ENCODE measurements at places on chromosomes 12 and 14.
A peak's percentile ranks its signal among the peaks of the same experiment; 100 is the strongest.

- peak; percentile 20 for DNase-seq
These were observed 27.7 kb downstream of the PPP1R13B start for GRCh38 chr14:103819503-103820307.

- no peak for DNase-seq
These were observed 13.6 kb downstream of the ARHGEF40 start for GRCh38 chr14:21083565-21084325.

DNA sequence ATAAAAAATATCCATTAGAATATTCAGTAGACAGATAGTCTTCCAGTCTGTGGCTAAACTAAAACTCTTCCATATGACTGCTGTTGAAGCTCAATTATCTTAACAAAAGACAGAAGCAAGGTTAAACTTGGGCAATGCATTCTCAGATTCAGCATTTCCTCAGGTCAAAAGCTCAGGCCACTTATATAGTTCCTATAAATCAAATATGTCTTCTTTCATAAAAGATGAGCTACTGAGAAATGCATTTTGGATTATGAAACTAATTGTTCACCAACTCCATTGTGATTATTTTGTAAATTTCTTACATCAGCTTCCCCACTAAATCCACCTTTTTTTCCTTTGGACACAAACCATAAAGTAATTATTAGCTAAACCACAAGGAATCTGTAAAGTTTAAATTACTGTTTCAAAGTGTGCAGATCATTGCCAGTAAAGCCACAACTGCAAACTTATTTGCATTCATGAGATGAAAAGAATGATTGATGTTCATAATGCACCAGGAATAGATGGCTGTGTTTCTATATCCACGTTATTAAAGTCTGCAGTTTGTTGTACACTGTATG lies 224.4 kb downstream of the FBXL14 start:
- DNase-seq: no peak

- no peak for DNase-seq
These were observed 130.3 kb downstream of the TMTC3 start for GRCh38 chr12:88272456-88272855.

GRCh38 chr14:76585616-76586015 lies 175.7 kb upstream of the VASH1 start:
- no peak for DNase-seq

DNA sequence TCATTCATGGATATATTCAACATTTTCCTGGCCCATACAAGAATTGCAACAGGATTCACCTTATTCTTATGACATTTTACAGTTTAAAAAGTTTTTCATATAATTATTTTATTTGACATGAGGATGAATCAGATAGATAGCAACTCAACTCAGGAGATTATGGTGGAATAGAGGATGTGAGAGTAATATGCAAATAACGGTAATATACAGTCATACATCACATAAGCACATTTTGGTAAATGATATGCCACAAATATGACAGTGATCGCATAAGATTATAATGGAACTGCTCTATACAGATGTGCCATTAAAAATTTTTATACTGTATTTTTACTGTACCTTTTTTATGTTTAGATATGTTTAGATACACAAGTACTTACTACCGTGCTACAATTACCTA lies 24.1 kb upstream of the CRADD start:
- DNase-seq: no peak

GRCh38 chr12:19055589-19055988 lies 73.9 kb upstream of the PLEKHA5 start:
- DNase-seq: no peak

GRCh38 chr12:110585231-110585799 lies 2.2 kb upstream of the PPTC7 start:
- no peak for DNase-seq

- peak; percentile 74 for DNase-seq
These were observed 72.5 kb downstream of the ITPK1 start for GRCh38 chr14:93042968-93043940.

GRCh38 chr14:24848102-24848790 lies 201.7 kb downstream of the STXBP6 start:
- DNase-seq: no peak

- no peak for DNase-seq
These were observed 7.8 kb upstream of the ERP27 start for GRCh38 chr12:14946162-14946561.

- DNase-seq: no peak
These were observed 733.9 kb downstream of the NRXN3 start for GRCh38 chr14:78904094-78904493.

DNA sequence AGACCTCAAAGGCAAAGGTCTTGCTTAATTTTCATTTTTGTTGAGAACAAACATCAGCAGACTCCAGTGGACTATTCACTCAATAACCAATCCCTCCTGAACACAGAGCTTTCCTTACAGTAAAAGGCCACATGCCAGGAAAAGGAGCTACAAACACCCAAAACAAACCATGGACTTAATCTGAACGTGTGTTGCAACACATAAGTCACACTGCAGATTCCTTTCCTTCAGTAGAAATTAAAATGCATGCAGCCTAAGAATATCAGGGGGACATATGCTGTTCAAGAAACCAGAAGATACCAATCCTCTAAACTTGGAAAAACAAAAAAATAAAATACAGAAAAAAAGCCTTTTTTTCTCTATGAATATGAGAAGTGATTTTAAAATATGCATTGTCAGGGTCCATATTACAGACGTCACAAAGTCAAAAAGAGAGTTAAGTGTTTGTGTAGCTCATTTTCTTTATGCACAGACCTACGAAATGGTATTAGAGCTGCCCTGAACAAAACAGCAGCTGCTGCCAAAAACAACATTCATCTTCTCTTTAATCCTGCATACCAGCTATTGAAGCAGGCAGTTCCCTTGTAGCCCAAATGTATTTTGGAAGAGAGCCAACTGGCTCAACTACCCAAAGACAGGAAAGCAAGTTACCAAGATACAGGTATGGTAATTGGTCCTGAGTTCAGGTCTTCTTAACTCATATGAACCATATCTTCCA lies 26.2 kb downstream of the KITLG start:
- DNase-seq: no peak

- no peak for DNase-seq
These were observed 57.9 kb downstream of the BCL2L14 start for GRCh38 chr12:12128670-12129069.

DNA sequence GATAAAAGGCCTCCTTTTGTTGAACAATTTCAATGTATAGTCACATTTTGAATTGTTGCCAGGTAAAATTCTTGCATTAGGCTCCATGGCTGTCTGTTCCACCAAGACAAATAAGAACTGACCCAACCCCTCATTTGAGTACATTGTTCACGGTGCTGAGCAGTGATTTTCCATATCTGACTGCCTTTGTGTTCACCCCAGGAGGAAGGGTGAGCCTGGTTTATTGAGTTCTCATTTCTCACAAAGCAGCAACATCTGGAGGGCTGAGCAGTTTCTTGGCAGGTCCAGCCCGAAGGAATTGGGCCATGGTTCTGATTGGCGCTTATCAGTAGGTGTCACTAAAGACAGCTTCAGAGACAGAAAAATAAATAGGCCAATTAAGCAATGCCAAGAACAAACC lies 149.1 kb downstream of the BMP4 start:
- no peak for DNase-seq

DNA sequence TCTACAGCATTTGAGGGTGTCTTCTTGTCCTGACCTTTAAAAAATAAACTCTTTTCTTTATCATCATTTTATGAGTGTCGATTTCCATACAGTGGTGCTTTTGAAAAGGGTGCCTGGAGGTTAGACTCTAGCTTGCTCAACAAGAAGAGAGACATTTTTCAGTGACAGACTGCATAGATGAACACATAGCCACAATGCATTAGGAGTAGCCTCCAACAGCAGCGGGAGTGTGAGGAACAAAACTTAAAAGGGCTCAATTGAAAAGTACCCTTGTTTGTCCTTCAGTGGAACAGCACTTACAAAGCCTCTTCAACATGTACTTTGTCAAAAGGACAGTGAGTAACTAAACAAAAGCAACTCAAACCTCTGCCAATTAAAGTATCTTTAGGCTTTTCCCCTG lies 119.3 kb downstream of the SOX5 start:
- no peak for DNase-seq

GRCh38 chr12:51533799-51534198 lies 57.2 kb upstream of the SCN8A start:
- no peak for DNase-seq

- no peak for DNase-seq
These were observed 984.0 kb downstream of the GALC start for GRCh38 chr14:87008965-87009364.

- no peak for DNase-seq
These were observed 31.3 kb downstream of the CLECL1 start for GRCh38 chr12:9701380-9702154.

GRCh38 chr14:30885840-30886740 lies 11.7 kb downstream of the COCH start:
- DNase-seq: no peak

- DNase-seq: no peak
These were observed 465.4 kb upstream of the FBXO33 start for GRCh38 chr14:39897657-39898056.

- DNase-seq: no peak
These were observed 4.4 kb downstream of the NACA start for GRCh38 chr12:56720731-56721151.

GRCh38 chr12:26740991-26741390 lies 92.0 kb downstream of the ITPR2 start:
- DNase-seq: peak; percentile 87

DNA sequence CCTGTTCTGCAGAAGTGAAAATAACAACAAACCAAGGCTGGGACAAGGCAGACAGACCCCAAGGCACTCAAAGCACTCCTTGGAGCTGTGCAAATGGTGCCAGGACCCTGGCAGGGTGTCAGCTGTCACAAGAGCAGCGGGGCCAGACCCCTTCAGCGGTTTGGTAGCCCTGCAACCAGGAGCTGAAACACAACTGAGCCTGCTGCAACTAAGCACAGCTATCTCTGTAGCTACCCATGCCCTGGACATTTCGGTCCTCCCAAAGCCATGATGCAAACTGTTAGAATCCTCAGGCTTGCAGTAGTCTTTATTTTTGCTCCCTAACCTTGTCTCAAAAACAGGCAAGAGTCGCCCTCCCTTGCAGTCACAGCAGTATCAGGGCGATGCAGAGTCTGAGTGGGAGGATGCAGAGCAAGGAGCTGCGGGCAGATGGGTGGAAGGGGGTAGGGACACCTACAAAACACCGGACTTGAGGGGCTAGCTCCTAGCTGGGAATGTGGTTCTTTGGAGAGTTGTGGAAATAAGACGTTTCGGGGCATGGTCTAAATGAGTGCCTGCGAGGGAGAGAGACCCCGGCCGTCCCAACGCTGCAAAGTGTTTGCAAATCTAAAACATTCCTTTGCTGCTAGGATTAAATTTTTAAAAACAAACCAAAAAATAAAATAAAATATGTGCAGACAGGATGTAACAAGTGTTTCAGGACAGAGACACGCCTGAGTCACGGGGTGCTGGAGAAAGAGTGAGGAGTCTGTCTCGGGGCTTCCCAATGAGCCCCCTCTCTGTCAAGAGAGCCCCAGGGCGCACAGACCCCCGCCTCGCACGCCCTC lies 1.0 kb downstream of the NUAK1 start:
- no peak for DNase-seq

GRCh38 chr12:31369712-31370521 lies 44.0 kb upstream of the SINHCAF start:
- DNase-seq: no peak

GRCh38 chr12:109951751-109952150 lies 44.4 kb downstream of the GIT2 start:
- DNase-seq: no peak

DNA sequence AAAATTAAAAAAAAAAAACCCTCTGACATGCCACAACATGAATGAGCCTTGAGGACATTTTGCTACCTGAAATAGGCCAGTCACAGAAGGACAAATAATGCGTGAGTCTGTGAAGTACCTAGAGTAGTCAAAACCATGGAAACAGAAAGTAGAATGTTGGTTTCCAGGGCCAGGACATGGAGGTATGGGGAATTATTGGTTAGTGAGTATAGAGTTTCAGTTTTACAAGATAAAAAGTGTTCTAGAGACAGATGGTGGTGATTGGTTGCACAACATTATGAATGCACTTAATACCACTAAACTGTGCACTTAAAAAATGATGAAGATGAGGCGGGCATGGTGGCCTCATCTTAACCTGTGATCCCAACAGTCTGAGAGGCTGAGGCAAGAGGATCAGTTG lies 47.6 kb upstream of the ZFP36L1 start:
- DNase-seq: no peak

- DNase-seq: no peak
These were observed 784.6 kb downstream of the LRFN5 start for GRCh38 chr14:42391146-42391834.

DNA sequence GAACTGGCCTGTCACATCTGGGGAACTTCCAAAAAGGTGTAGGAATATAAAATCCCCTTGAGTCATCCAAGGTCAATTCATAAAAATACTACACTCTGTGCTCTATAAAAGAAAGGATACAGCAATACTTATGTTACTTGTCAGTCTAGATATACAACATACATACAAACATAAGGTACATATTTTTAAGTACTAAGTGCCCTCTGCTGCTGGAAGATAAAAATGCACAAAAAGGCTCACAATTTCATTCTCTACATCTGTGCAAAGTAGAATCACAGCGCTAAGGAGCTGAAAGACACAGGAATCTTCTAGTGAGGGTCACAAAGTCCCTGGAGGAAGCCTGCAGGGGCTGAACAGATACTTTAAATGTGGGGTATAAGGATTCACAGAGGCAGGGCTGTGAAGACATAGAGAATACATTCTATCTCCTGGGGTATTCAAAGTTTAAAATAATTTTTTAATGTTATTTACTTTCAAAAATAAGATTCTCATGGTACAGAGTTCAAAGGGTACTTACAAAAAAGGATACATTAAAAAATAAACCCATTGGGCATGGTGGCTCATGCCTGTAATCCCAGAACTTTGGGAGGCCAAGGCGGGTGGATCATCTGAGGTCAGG lies 10.2 kb upstream of the GOLGA5 start:
- DNase-seq: peak; percentile 55

DNA sequence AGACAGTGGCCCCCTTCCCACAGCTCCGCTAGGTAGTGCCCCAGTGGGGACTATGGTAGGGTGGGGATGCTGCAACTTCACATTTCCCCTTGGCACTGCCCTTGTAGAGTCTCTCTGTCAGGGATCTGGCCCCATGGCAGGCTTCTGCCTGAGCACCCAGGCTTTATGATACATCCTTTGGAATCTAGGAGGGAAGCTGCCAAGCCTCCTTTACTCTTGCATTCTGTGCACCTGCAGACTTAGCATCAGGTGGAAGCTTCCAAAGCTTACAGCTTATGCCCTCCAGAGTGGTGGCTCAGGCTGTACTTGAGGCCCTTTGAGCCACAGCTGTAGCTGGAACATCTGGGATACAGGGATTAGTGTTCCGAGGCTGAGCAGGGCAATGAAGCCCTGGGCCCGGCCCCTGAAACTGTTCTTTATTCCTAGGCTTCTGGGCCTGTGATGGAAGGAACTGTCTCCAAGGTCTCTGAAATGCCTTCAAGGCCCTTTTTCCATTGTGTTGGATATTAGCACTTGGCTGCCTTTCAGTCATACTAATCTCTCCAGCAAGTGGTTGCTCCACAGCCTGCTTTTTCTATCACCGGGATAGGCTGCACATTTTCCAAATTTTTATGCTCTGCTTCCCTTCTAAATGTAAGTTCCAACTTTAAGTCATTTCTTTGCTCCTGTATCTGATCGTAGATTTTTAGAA lies 22.2 kb upstream of the OR6J1 start:
- DNase-seq: no peak

Data from WERI-Rb-1 (cell line).